Activated CD4-positive, alpha-beta T cell treated with anti-CD3 and anti-CD28 coated beads, Interleukin-2, amount 10 ng/mL, durations not matched to agents 7 days and 5 days (primary cell): ENCODE measurements at places on chromosomes 16 and 17.

DNA sequence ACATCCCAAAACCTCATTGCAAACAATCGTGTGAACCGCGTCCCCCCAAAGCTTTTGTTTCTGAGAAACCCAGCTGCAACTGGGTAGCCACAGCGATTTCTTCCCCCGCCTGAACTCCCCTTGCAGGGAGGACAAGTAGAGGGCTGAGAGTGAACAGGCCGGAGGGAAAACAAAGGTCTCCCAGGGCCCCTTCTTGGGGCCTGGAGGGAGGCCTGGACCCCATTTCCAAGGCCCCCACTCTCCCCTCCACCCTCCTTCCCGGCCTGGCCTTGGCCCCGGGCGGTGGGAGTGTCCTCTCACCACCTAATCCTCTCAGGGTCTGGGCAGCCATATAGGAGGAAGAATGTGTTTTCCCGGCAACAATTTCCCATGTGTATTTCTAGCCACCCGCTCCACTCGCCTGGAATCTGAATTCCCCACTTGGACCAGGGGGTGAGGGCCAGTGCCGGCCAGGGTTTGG is 2.6 kb downstream of the GLIS2 start:
- no peak for DNase-seq

GRCh38 chr16:75667503-75667902 is 9.3 kb downstream of the CPHXL2 start:
- no peak for DNase-seq

- DNase-seq: no peak
Measured at GRCh38 chr16:30351586-30352419, 3.3 kb downstream of the CD2BP2 start.

GRCh38 chr16:85491058-85491771 is 121.9 kb upstream of the GSE1 start:
- peak; percentile 26 for DNase-seq

DNA sequence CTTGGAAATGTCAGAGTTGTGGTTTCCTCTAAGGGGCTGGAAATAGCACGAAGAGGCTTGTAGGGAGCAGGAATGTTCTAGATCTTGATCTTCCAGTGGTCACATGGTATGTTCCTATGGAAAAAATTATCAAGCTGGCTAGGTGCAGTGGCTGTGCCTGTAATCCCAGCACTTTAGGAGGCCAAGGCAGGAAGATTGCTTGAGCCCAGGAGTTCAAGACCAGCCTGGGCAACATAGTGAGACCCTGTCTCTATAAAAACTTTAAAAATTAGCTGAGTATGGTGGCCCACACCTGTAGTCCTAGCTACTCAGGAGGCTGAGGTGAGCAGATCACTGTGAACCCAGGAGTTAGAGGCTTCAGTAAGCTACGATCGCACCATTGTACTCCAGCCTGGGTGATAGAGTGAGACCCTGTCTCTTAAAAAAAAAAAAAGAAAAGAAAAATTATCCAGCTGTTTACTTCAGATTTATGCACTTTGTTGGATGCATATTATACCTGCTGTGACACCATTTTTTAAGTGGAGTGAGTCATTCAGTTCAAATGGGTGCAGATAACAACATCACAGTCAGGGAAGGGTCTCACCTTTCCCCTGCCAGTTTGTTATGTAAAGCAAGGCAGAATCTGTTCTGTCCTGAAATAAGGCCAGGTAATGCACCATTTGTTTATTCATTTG is 65.7 kb upstream of the LYRM9 start:
- no peak for DNase-seq

DNA sequence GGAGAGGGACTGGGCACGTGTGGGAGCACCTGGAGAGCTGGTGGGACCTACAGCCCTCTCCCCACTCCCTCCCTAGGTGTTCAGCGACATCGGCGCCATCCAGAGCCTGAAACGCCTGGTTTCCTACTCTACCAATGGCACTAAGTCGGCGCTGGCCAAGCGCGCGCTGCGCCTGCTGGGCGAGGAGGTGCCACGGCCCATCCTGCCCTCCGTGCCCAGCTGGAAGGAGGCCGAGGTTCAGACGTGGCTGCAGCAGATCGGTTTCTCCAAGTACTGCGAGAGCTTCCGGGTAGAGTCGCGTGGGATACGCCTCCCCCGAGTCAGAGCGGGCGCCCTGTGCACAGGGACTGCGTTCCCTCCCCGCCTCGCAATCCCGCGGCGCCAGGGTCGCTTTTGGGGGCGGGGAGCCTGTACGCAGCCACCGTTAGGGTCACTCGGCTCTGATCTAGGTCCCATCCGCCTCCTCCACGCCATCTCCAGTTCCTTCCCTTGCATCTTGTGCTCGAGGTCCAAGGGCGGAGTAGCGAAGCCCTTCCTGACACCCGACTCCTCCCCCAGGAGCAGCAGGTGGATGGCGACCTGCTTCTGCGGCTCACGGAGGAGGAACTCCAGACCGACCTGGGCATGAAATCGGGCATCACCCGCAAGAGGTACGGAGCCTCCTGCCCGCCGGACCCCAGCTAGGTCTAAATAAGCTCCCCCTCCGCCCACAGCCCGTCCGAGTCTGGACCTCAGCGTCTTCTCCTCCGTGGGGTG is 13.0 kb downstream of the SARM1 start:
- DNase-seq: peak; percentile 79

DNA sequence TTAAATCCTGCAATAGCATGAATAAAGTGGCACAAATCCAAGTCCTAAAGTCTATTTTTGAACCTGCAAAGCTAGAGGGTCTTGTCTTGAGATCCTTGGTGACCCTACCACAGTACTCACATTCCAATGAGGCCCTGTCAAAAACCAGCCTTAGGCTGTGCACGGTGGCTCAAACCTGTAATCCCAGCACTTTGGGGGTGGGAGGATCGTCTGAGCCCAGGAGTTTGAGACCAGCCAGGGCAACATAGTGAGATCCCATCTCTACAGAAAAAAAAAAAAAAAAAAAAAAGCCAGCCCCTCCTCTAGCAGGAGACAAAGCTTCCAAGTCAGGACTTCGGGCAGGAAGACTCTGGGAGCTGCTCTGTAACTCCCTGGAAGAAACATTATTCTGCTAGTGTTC is 16.3 kb downstream of the CYTH1 start:
- DNase-seq: no peak

- DNase-seq: no peak
Measured at GRCh38 chr17:18070861-18071340, 16.8 kb upstream of the DRG2 start.

- DNase-seq: peak; percentile 67
Measured at GRCh38 chr16:68800257-68800875, 43.0 kb upstream of the TANGO6 start.

- DNase-seq: no peak
Measured at GRCh38 chr16:88519240-88519639, 51.0 kb upstream of the ZC3H18 start.

DNA sequence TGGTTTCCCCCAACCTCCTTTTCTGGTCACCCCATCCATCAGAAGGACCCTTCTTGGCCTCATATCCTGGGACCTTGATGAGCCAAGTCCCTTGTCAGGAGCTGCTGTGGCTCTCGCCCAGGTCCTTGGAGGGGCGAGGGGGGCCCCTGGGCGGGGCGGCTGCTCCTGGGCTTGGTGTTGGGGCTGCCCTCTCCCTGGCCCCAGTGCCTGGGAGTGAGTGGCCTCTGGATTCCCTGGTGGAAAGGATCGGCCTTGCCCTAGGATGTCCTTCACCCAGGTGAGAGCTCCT is 6.2 kb upstream of the NOTUM start:
- no peak for DNase-seq

GRCh38 chr16:19170043-19170655 is 2.1 kb downstream of the SYT17 start:
- DNase-seq: no peak

DNA sequence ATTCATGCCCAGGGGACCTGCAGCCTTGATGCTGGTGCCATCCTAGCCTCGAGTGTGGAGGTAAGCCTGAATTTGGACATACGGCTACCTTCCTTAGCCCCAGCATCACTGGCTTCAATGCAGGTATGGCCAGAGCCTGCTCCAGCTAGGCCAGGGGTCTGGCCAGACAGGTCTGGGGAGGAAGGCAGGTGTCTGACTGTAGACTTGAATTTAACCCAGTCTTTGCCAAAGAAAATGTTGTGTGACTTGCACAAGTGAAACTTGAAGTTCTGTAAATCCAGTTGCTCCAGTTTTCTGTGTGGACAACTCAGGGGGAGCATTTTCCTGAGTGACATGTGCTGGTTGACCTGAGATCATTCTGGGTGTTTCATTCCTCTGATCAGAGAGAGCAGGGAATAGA is 32.8 kb downstream of the TMEM238L start:
- DNase-seq: no peak

DNA sequence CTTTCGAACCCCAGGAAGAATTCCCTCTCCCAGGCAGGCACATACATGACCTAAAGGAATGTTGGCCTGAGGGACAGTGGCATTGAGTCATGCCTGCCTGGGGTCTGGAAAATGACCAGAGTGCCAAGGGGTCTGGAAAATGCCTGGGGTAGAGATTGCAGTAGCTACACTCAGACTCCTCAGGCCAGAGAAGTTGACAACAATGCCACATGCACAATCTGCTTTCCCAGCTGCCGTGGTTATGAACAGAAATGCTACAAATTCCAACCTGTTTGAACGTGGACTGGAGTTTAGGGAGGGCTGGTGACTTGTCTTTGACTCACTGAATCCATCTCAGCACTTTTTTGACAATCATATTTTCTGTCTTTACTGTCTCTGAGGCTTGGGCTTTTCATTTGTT is 250.0 kb downstream of the ABCC12 start:
- no peak for DNase-seq

DNA sequence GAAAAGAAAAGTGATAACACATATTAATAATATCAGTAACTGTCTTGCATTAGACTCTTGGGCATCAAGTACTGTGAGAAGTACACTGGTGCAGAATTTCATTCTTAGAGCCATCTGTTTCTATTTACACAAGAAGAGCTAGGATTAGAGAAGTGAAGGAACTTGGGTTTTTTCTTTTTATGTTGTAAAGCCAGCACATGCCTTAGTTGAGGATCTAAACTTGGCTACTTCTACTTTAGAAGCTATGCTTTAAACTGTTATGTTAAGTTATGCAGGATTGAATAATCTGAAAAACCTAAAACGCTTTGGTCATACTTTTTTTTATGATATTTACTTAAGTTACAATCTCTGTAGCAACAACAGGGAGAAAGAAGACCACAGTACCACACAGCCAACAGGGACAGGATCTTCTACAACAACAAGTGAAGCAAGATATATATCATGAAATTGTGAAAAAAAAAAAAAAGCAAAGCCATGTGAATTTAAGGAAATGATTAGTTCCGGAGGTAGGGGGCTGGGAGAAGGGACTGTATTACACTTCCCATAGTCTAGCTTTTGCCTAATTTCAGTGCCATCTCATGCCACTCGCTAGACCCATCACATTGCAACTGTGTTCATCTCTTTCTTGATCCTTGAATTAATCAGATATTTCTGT is 305.1 kb upstream of the GOT2 start:
- DNase-seq: no peak

DNA sequence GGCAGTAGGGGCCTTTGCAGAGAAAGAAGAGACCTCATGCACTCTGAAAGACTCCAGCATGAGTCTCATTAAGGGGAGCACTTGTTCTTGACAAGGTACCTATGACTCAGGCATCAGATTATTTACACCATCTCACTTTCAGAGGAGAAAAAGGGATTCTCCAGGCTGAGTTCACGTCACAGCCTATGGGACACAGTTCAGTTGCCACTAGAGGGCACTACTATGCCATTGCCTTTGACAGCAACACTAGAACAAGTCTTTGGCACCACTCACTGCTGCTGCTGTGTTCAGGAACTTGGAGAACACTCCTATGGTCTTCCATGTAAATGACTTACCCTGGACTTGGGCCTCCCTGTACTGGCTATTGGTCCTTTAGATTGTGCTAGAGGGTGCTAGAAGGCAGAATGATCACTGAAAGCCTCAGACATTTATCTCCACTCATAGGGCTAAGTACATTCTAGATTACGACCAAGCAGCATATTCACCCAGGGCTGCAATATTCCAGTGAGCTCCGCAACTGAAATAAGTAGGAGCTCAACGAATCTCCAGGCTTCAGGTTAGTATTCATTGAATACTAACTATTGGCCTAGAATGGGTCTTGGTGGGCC is 225.1 kb upstream of the CA10 start:
- DNase-seq: peak; percentile 13

- peak; percentile 85 for DNase-seq
Measured at GRCh38 chr16:26598061-26598460, 468.7 kb upstream of the C16orf82 start.

GRCh38 chr17:19805006-19805405 is 56.9 kb upstream of the ALDH3A1 start:
- DNase-seq: no peak

- DNase-seq: no peak
Measured at GRCh38 chr17:39551879-39552278, 55.8 kb downstream of the NEUROD2 start.

- DNase-seq: no peak
Measured at GRCh38 chr17:42408061-42408460, 15.0 kb downstream of the CAVIN1 start.

- no peak for DNase-seq
Measured at GRCh38 chr17:60077672-60078519, 825 bp downstream of the HEATR6 start.

- no peak for DNase-seq
Measured at GRCh38 chr16:75042426-75043174, 43.8 kb downstream of the ZNRF1 start.

DNA sequence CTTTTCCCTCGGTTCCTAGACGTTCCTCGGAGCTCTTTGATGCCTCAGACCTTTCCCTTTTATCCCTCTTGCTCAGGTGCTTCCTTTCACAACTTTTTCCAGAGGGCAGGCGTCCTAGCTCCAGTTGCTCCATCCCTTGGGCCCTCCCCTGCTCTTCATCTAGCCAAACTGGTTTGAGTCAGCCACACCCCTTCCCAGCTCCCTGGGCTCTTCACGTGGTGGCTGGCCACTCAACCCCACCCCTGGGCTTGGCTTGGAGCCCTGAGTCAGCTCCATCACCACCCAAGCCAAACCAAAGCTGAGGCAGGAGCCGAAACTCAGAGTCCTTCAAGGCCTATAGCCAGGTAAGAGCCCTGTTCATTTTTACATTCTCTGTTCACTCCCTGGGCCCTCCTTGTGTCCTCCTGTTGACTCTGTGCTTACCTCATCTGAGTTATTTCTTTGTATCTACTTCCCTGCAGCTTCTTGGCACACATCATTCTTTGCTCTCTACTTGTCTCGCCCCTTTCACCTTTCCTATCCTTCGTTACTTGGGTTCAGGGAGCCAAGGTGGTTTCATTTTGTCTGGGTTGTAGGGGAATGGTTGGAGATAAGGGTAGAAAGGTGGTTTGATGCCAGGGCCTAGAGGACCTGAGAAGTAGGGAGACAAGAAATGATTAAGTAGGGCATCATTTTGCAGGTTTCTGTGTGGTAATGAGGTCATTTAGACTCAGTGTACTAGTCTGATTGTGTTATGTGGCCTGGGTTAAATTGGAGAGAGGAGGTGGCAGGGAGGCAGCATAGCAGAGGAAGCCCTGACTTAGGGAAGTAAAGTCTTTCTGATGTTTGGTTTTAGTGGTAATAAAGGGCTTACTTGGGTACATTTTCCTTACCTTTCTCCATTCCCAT is 7.6 kb upstream of the PHKG2 start:
- no peak for DNase-seq

- peak; percentile 76 for DNase-seq
Measured at GRCh38 chr17:7351665-7352502, at the start of gene KCTD11. Gene KCTD11 (plus strand): TSS chr17:7352162.
